ENCODE measurements at places on chromosomes 2 and 18. TPM values are rescaled to one million over a fixed set of nuclear protein-coding genes. Genes with fewer than 3 reads are reported as not detected.

The SCG2 gene
- total RNA-seq: 81.9 TPM

The C2orf42 gene
- total RNA-seq: 14.5 TPM

The HOXD3 gene
- not detected for total RNA-seq

The RGPD3 gene
- total RNA-seq: 0.98 TPM

The SERPINB13 gene
- total RNA-seq: under 0.01 TPM

The ERMN gene
- total RNA-seq: under 0.01 TPM

The TMEFF2 gene
- total RNA-seq: 37.6 TPM

The EVX2 gene
- total RNA-seq: not detected

The SLC5A7 gene
- 2.5 TPM for total RNA-seq

The THOC1 gene
- total RNA-seq: 48.7 TPM

The ANO7 gene
- 0.25 TPM for total RNA-seq

The CDK5R2 gene
- 11.6 TPM for total RNA-seq

The SRD5A2 gene
- total RNA-seq: under 0.01 TPM

The CTDP1 gene
- total RNA-seq: 10.6 TPM

The TUBB6 gene
- 19.7 TPM for total RNA-seq

The BCL2 gene
- total RNA-seq: 17.7 TPM

The TRPM8 gene
- total RNA-seq: under 0.01 TPM

The ACMSD gene
- total RNA-seq: not detected

The HNMT gene
- total RNA-seq: 34.2 TPM
